ENCODE measurements at places on chromosomes 6 and 20.
A peak's percentile ranks its signal among the peaks of the same experiment; 100 is the strongest.

DNA sequence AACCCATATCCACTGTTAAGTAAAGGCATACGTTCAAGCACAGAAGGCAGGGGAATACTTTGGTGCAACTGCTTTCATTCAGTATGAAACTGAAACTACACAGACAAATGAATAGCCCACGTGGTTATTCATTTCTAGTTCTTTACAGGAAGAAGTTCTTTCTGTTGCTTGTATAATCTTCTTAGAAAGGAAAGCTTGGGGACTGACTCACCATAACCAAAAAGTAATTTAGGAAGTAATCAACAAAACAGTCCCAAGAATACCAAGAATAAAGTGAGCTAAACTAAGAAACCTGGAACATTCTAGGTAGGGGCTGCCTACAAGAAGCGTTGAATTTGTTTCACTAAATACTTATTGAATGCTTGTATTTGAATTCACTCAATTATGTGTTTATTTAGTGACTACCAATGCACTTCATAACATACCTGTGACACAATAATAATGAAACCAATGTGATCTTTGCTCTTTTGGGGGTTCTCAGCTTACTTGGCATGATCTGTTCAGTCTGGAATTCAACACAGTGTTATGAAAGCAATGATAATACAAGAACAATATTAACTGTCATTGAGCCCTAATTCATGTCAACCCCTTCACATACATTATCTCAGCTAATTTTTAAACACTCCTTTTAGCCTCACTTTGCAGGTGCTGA lies 25.1 kb upstream of the KIAA0408 start:
- DNase-seq = no peak

DNA sequence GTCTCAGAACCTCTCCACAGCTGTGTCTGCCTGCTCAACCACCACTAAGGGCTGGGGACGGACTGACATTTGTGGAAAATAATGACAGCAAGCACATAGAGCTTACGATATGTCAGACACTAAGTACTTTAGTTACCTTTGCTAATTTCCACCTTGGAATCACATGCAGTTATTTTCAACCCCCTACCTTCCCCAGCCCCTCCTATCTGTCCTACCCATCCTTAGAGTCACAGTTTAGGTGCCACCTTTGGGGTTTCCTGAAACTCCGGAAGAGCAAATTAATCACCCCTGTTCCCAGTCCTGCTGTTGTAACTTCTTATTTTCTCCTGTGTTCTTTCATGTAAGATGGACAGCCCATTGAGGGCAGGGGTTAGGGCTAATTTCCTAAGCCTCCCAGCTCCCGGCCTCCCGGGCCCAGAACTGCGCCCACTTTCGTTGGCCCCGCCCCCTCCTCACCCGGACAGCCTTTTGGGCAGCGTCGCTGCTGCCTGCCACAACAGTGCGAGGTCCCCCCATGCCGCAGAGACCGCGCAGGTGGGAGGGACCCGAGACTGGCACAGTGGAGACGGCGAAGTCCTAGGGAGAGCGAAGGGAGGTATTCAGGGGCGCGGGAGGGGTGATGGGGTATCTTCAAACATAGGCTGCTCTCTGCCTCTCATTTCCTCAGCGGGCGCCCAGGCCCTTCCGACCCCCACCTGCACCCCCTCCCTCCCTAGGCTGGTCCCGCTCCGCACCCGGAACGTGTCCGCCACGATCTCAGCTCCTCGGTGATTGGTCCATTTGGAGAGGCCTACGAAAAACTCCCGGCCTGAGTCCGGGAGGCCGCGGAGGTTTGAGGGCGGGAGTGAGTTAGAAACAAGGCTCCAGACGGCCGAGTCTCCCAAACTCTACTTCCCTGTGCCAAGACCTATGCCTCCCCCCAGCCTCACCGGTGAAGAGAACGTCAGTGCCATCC lies 1.1 kb downstream of the DDAH2 start:
- DNase-seq = no peak

GRCh38 chr20:57249073-57249472 lies 17.4 kb downstream of the BMP7 start:
- DNase-seq = no peak

GRCh38 chr6:26327450-26328264 lies 37.3 kb upstream of the BTN3A2 start:
- DNase-seq = peak; percentile 90

DNA sequence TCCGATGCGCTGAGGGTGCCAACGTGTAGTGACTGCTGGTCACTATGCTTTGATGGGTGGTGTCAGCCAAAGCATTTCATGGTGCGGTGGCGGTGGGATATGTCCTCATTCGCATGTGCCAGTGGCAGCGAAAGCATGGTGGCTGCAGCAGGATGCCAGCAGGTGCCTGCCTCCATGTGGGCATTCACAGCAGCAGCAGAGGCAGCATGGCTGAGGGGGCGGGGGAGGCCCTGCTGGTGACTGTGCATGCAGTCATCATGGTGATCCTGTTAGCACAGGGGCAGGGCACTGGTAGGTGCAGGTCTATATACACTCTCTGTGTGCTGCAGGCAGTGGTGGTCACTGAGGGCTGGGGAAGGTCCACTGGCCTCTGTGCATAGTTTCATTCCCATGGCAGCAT lies 22.0 kb downstream of the FIG4 start:
- DNase-seq = no peak

GRCh38 chr6:76768556-76768955 lies 694.7 kb downstream of the HTR1B start:
- no peak for DNase-seq

- DNase-seq = no peak
These were observed 344.9 kb upstream of the JARID2 start for GRCh38 chr6:14900919-14901318.

DNA sequence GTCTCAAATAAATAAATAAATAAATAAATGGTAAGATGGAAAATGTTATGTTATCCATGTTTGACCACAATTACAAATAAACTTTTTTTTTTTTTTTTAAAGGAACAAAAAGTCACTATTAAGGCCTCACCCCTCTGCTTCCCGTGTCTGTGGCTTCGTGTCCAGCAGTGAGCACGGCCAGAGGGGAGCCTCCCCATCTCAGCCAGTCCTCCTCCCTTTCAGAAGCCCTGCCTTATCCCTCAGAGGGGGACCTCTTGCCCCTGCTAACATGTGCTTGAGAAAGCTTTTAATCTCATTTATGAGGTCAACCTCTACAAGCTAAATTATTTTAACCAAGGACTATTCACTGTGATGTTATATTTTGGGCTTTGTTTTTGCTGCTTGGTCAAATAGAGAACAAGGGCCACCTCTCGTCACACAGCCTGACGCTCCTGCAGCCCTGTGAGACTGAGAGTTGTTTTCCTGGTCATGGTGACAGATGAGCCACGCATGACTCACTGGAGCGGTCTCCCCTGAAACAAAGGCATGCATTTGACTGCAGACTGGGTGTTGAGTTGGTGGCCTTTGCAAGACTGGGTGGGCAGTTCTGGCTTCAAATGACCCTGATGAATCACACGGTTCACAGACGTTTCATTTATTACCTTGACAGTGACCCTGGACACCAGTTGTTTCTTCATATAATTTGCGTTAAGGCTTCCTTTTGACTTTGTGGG lies 131.8 kb downstream of the TIAM2 start:
- no peak for DNase-seq

DNA sequence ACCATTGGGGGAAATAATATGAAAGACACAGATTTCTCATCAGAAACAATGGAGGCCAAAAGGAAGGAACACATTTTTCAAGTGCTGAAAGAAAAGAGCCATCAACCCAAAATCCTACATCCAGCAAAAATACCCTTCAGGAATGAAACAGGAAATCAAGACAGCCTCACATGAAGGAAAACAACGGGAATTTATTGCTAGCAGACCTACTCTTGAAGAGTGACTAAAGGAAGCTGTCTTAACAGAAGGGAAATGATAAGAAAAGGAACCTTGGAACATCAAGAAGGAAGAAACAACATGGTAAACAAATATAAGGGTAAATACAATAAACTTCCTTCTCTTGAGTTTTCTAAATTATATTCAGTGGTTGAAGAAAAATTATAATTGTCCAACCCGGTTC lies 44.2 kb downstream of the RNF24 start:
- DNase-seq = no peak

DNA sequence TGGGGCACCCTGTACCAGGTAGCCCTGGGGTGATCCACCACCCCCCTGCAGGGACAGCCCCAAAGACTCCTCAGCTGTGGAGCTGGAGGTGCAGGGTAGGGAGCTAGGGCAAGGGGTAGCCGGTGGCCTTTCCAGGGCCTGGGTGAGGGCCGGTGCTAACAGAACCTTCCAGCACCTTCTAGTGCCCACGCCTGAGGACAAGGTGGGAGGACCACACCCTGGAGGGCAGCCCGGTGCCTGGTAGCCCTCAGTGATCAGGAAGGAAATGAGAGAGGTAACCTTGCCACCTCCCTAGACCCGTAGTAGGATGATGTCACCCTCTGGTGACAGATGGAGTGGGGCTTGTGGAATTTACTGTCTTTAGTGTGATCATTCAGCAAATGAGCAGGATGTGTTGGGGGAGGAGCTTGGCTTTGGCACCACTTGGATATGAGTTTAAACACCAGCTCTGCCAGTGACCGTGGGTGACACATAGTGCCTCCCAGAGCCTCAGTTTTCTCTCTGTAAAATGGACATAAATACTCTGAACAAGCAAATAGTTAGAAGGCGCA lies 187.7 kb downstream of the NFATC2 start:
- DNase-seq = no peak

DNA sequence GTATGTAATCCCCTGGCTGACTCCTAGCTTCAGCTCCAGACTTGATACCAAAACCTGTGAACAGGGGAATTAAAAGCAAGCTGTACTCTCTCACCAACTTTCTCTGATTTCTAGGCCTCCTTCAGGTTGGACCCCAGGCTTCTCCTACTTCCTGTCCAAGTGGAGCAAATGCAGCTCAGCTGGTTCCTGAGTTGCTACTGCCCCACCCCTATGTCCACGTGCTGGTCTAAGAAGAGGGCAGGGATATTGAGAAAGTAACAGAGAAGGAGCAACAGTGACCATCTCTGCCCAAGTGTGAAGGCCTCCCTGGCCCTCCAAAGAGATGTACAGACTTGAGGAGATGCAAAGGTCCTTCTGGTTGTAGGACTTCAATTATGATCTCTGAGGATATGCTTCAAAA lies 188.3 kb upstream of the MCHR2 start:
- DNase-seq = no peak

DNA sequence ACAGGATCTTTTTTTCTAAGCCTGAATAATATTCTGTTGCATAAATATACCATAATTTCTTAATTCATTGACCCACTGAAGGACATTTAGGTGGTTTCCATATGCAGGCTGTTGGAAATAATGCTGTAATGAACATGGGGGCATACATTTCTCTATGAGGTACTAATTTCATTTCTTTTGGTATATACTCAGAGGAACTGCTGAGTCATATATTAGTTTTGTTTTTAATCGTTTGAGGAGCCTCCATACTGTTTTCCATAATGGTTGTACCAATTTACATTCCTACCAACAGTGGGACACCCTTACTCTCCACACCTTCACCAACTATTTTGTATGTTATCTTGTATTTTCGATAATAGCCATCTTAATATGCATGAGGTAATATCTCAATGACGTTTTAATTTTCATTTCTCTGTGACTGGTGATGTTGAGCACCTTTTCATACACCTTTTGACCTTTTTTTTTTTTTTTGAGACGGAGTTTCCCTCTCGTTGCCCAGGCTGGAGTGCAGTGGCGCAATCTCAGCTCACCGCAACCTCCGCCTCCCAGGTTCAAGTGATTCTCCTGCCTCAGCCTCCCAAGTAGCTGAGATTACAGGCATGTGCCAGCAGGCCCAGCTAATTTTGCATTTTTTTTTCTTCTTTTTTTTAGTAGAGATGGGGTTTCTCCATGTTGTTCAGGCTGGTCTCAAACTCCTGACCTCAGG lies 187.4 kb downstream of the RNGTT start:
- no peak for DNase-seq

GRCh38 chr6:138945354-138945753 lies 42.7 kb downstream of the REPS1 start:
- no peak for DNase-seq

GRCh38 chr6:11705483-11705882 lies 73.1 kb downstream of the ADTRP start:
- no peak for DNase-seq

GRCh38 chr6:37943436-37944058 lies 124.0 kb downstream of the ZFAND3 start:
- DNase-seq = no peak

DNA sequence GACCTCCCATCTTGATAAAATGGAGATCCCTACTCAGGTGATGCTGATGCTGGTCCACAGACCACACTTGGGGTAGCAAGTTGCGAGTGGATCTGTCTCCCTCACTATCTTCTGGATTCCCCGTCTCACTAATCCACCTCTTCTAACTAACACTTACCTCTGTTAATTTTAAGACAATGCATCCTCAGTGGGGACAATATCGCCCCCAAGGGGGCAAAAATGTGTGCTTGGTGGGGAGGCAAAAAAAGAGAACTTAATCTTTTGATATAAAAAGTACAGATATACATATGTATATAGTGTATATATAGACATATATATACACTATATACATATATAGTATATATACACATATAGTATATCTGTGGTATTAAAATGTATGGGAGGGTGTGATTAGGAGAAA lies 4.3 kb downstream of the LRFN2 start:
- DNase-seq = no peak

GRCh38 chr6:165616116-165616515 lies 46.9 kb downstream of the PDE10A start:
- DNase-seq = no peak

DNA sequence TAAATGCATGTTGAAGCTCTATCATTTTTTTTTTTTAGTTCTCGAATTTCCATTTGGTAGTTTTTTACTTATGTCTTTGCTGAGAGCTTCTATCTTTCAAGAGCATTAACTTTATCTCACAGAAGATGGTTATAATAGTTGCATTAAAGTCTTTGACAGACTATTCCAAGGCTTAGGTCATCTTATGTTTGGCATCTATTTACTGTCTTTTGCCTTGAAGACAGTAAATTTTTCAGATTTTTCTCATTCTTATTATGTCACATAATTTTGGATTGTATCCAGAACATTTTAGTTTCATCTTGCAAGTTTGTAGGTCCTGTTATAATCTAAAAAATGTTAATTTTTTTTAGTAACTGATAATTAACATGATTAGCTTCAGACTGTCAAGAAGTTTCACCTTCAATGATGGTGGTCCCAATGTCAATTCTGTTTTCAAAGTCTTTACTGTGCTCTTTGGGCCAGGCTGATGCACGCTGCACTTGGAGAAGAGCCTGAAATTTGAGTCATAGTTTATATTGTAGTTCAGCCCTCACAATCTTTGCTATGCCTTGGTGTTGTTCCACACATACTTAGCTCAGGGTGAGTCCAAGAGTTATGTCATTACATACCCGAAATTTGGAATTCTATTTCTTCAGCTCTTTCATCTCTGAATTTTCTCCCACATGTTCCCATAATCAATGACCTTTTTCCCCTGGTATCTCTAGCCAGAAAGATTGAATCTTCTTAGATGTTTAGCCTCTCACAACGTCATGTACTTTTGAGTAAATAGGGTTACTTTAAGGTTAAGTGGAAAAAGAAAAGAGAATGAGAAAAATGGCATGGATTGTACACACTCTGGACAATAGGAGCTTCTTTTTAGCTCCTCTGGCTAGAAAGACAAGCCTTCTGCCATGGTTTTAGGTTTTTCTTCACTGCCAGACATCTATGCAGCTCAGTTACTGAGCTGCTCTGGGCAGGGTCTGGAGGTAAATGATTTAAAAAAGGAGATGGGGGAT lies 110.3 kb upstream of the BTBD3 start:
- no peak for DNase-seq

GRCh38 chr6:105382958-105383357 lies 19.9 kb downstream of the PREP start:
- DNase-seq = no peak

Data from SK-N-MC (cell line).